ENCODE measurements at places on chromosomes 1 and 21. TPM values are rescaled to one million over a fixed set of nuclear protein-coding genes. Genes with fewer than 3 reads are reported as not detected.

- DNase-seq, result no peak
Observed at GRCh38 chr1:167435484-167435883, 82.8 kb downstream of the CD247 start.

Gene KANK4
- total RNA-seq, result 0.24 TPM

GRCh38 chr21:26412885-26413284, 160.2 kb downstream of the CYYR1 start:
- DNase-seq, result no peak

DNA sequence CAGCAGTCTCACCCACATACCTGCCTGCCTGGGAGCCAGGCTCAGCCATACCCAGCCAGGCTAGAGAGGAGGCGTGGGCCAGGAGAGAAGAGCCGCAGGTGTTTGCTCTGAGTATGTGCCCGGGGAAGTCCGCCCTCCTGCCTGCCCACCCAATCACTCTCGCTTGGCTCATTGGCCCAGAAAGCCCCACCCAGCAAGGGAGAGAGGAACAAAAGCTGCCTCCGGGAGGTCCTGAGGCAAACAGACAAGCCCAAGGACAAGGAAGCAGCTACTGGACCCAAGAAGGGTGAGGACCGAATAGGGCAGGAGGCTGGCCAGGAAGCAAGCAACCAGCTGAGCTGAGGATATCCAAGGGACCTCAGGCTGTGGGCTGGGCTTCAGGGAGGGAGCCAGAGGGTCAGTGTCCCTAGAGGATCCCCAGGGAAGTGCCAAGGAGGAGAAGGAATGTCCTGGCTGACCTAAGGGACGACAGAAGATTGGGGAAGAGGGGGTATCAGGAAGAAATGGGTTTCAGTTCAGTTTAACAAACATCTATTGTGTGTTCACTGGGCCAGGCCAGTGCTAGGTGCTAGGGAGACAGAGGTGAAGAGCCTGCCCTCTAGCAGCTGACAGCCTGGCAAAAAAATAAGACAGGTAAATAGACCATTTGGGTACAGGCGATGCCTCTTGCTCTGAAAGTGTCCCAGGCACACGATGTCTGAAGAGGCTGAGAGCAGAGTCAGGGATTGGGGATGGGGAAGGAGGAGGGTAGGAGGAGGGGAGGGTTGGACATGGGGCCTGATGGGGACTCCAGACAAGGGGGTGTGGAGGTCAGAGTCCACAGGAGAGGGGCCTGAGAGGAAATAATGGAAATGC, at the start of gene GJB4:
Gene GJB4 (plus strand): TSS at position 238 of the 855 bp plus-strand sequence. CDS start 1,515 bp downstream, outside the sequence.
- DNase-seq, result no peak

DNA sequence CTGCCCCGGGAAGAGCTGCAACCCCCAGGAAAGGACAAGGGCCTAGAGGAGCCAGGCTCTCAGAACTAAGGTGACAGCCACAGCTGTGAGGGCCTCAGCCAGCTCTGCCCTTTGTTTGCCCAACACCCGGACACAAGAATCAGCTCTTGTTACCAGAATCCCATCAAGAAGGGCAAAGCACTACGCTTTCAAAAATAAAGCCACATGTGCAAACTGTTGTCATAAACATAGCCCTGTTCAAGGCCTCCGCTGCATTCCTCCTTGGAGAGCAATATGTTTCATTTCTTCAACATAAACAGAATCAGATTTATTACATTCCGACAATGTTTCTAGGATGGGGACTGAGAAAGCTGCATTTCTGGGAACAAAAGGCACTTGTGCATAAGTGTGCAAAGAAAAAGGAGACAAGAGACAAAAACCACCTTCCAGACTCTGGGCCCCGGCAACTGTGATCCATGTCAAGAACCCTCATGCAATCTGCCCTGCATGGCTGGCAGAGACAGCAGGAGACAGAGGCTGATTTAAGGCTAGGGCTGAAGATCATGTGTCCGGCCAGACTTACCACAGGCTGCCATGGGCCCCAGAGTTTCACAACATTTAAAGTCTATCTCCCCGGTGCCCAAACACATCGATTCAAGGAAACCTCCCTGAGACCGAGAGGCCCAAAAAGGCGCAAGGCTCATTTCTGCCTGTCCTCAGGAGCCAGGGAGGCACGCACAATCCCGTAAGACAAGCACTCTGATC, 71.0 kb downstream of the SSBP3 start:
- no peak for DNase-seq

Gene RIPPLY3
- total RNA-seq, result 6.2 TPM

DNA sequence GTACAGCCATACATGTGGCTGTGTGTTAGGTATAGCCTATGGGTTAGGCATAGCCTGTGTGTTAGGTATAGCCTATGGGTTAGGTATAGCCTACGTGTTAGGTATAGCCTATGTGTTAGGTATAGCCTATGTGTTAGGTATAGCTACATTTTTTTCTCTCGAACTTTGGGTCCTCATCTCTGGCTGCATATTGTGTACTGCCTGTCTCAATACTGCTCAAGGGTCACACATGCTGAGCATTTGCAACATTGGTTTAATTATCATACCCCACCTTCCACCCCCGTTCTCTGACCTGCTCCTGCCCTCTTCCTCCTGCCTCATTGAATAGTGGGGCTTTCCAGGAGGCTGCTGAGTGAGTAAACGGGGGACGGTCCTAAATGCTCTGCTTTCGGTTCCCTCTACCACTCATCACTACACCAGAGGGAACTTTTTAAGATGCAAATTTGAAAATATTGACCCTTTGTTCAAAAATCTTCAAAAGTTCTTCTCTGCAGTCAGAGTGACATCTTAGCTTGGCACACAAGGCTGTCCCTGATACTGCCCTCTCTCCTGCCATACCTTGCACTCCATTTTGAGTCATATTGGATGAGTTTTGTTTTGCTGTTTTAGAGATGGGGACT, 17.8 kb downstream of the OR2B11 start:
- DNase-seq, result no peak

Gene AKIRIN1
- total RNA-seq, result 87.0 TPM

Gene BLACAT1
- total RNA-seq, result 0.45 TPM
